ENCODE measurements at places on chromosomes 5 and 9.

DNA sequence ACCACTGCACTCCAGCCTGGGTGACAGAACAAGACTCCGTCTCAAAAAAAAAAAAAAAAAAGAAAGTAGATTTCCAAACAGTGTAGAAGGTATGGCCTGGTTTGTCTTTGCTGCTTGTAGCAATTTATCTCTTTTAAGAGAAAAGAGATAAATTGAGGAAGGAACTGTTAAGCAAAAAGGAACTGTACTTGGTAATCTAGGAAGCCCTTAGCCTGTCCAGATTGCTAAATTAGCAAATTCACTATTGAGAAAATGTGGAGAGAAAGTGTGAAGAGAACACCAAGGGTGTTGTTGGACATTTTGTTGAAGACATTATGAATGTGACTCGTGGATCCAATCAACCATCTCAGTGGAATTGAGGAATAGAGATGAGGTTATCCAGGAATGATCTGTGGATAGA, 13.0 kb upstream of the SUSD3 start:
- DNase-seq = no peak

GRCh38 chr5:132472431-132472830, 18.1 kb downstream of the IRF1 start:
- no peak for DNase-seq

DNA sequence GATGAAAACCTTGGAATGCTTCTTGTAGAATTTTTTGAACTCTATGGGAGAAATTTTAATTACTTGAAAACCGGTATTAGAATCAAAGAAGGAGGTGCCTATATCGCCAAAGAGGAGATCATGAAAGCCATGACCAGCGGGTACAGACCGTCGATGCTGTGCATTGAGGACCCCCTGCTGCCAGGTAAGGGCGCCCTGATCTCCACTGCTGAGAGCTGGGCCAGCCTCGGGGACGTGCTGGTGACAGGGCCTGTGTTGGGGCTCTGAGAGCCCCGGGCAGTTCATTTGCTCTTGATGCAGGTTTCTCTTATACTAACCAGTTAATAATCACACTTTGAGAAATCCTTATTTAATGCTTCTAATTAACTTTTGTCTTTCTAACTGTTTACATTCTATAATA, 33.0 kb downstream of the TENT4A start:
- DNase-seq = no peak

GRCh38 chr5:1155191-1156032, 43.5 kb upstream of the SLC12A7 start:
- no peak for DNase-seq

GRCh38 chr5:123035918-123036390, 571 bp downstream of the PPIC start:
- DNase-seq = no peak

DNA sequence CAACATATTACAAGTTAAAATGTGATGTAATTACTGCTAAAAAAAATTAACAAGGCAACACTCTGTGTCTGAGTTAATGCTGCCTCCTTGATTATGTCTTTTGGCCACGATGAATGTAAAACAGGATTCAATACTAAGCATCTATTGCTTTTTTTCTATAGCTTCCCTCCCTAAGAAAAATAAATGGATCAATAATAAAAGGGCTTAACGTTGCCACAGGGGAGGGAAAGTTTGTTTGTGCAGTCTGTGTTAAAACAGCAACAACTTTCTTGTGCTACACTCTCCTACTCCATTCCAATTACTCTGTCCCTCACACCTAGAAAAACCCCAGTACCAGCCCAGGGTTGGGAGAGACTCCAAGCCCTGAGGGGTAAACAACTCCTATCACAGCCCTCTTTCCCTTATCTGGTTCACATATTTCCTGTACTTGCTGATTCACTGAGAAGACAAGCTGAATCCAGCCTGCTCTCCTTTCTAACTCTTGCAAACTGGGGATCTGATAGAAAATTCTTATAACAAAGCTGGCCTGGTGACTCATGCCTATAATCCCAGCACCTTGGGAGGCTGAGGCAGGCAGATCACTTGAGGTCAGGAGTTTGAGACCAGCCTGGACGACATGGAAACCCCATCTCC, 44.8 kb downstream of the PTPN3 start:
- no peak for DNase-seq

- DNase-seq = no peak
Measured at GRCh38 chr5:73947906-73948640, 322.1 kb downstream of the ARHGEF28 start.

DNA sequence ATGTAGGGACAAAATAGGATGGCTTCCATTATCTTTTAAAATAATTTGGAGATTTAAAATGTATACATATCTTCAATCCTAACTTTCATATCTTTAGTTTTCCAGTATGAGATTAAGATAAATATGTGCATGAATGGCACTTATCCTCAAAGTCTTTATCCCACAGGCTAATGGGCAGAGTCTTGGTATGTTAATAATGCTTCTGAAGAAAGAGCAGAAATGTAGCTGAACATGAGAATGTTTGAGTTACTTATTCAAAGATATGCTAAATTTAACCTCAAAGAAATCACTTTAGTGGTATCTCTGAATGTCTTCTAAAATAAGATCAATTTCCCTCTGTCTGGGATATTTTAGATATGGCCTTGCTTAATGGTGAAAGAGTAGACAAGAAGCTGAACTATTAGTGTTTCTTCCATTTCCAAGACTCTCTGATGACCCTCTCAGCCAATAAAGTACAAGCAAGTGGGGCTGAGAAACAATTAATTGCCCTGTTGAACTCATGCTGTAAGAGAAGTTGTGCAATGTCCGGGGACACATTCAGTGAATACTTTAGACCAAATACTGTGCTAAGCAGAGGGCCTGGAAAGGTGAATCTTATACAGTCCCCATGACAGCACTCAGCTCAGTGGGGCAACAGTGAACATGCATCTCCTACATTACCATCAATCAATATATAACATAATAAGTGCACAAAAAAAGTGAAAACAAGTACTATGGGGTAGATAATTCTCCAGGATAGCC, 50.0 kb upstream of the ADAMTSL1 start:
- DNase-seq = no peak

GRCh38 chr5:173304591-173304988, 23.6 kb downstream of the STC2 start:
- DNase-seq = no peak

DNA sequence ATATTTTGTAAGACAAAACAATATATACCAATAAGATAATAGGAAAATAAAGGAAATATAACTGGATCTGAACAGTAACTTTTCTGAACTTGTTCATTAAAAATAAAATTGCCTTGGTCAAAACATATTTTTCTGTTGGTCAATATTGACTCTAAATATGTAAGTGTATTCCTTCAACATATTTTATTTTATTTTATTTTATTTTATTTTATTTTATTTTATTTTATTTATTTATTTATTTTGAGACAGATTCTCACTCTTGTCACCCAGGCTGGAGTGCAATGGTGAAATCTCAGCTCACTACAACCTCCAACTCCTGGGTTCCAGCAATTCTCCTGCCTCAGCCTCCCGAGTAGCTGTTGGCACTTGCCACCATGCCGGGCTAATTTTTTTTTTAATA, 571.0 kb downstream of the NR2F1-AS1 start:
- DNase-seq = no peak

DNA sequence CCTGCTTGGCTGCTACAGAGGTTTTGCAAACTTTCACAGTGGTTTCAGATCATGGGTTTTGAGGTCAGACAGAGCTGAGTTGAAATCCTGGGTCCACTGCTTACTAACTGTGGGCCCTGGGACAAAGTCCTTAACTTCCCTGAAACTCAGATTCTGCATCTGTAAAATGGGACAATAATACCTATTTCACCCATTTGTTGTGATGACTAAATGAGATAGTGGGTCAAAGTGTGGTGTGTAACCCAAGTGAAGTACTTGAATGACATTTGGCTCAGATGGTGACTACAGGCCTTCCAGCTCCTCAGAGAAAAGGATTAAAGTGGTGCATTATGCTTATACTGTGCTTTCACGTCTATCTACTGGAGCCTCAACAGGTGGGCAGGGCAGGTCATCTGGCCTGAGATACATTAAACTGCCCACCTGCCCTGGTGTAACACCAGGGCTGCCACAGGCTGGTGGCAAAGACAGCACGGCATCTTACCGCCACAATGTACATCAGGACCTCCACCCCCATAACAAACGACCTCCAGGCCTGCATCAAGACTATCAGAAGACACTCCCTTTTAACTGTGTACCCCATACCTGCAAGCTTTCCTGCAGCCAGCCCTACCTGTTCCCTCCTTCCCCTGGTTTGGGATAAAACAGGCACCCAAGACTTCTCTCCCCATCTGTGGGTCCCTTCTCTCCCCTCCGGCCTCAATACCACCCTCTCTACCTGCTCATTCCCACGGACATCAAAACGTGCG, 846 bp upstream of the TRAF1 start:
- no peak for DNase-seq

DNA sequence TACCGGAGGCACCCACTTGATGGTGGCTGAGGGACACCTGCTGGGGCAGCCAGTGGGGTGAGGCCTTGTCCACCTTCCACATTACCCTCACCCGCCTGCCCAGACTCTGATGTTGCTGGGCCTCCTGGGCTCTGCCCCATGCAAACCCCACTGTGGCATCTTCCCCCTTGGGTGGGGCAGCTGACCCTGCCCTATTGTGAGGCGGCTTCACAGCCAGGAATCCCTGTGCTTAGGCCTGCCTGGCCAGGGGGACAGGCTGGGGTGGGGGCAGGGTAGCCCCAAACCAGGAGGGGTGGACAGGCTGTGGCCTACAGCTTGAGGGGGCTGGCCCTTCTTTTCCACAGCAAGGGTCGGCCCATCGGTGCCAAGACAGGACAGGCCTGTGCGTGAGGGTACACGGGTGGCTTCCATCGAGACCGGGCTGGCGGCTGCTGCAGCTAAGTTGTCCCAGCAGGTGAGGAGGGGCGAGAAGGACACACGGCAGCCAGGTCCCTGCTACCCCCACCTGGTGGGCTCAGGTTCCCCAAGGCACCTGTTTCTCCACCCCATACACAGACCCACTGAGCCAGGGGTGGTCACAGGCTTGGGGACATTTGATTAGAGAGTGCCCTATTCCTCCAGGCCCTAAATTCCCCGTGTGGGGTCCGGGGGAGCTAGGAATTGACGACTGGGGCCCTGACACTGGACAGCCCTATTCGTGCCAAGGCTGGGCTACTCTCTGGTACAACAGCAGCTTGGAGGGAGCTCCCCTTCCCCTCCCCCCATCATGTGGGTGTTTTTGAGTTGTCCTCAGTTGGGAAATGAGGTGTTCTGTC, 99.2 kb downstream of the PHF2 start:
- DNase-seq = no peak

DNA sequence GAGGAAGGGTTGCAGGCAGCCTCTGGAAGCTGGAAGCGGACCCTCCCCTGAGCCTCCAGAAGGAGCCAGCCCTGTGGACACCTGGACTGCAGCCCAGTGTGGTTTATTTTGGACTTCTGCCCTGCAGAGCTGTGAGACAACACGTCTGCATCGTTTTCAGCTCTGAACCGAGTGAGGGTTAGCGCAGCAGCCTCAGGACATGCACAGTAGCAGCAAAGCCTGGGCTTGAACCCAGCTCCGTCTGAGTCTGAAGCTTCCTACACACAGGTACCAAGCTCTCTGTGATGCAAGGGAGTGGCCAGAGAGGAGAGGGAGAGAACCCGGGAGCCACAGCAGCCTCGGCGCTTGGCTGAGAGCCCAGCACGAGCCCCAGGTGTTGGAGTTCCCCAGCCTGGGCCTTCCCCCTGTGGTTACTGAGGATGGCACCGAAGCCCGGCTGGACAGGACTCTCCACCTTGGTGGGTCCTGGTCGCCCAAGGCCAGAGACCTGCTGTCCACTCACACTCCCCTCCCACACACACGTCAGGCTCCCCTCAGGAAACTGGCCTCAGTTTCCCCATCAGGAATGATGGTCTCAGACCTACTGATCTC, 128.2 kb downstream of the OLFM1 start:
- DNase-seq = no peak

GRCh38 chr5:97019435-97020117, 83.7 kb downstream of the LNPEP start:
- no peak for DNase-seq

- DNase-seq = no peak
Measured at GRCh38 chr9:131835151-131835910, 95.5 kb upstream of the RAPGEF1 start.

GRCh38 chr5:104186510-104186909, 623.9 kb upstream of the NUDT12 start:
- DNase-seq = no peak

GRCh38 chr5:123805300-123805699, 293.3 kb downstream of the CSNK1G3 start:
- no peak for DNase-seq

DNA sequence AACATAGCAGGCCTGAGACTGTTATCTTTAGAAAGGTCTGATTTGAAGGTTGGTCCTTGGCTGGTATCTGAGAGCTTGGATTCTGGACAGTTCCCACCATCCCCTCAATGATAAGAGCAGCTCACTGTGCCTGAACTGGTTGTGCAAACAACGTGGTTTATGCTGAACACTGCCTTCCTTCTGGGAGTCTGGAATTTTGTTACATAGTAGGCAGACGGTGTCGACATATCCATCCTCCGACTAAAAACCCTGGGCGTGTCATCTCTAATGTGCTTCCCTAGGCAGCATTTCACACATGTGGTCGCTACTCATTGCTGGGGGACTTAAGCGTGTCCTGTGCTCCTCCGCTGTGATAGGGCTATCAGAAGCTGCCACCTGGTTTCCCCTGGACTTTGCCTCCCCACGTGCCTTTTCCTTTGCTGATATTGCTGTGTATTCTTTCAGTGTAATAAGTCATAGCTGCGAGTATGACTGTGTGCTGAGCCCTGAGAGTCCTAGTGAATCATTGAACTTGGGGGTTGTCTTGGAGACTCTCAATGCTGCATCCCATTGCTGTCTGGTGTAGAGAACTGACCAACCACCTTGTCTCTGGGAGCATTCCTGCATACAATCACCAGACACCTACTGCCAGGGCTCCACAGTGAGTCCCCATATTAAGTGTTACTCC, 119.1 kb upstream of the TBC1D2 start:
- no peak for DNase-seq

GRCh38 chr9:106324591-106325280, 538.2 kb upstream of the ZNF462 start:
- no peak for DNase-seq

GRCh38 chr5:38422622-38423021, 133.8 kb downstream of the LIFR start:
- DNase-seq = no peak

DNA sequence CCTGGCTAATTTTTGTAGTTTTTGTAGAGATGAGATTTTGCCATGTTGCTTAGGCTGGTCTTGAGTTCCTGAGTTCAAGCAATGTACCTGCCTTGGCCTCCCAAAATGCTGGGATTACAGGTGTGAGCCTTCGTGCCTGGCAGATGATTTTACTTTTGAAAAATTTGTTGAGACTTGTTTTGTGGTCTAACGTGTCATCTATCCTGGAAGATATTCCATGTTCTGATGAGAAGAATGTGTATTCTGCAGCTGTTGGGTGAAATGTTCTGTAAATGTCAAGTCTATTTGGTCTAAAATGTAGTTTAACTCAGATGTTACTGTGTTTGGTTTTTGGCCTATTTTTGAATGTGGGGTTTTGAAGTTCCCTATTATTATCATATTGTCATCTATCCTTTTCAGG, 145.6 kb downstream of the XRCC4 start:
- DNase-seq = no peak

Measured in stimulated activated CD8-positive, alpha-beta memory T cell treated with anti-CD3 and anti-CD28 coated beads, Interleukin-2, amount 100 ng/mL, for 1 hour (primary cell).